ENCODE measurements at places on chromosomes 12 and 14. TPM values are rescaled to one million over a fixed set of nuclear protein-coding genes. Genes with fewer than 3 reads are reported as not detected.

CSRP2 gene
- 38.5 TPM for total RNA-seq

CFAP251 gene
- total RNA-seq = 44.5 TPM

PRR13 gene
- total RNA-seq = 139 TPM

KIAA0586 gene
- 20.5 TPM for total RNA-seq

DNAJC22 gene
- total RNA-seq = not detected

SRRM4 gene
- total RNA-seq = not detected

YLPM1 gene
- 42.9 TPM for total RNA-seq

LRP1-AS gene
- not detected for total RNA-seq

IL26 gene
- not detected for total RNA-seq

LRFN5 gene
- not detected for total RNA-seq
